ENCODE measurements at places on chromosomes 16 and 17.

DNA sequence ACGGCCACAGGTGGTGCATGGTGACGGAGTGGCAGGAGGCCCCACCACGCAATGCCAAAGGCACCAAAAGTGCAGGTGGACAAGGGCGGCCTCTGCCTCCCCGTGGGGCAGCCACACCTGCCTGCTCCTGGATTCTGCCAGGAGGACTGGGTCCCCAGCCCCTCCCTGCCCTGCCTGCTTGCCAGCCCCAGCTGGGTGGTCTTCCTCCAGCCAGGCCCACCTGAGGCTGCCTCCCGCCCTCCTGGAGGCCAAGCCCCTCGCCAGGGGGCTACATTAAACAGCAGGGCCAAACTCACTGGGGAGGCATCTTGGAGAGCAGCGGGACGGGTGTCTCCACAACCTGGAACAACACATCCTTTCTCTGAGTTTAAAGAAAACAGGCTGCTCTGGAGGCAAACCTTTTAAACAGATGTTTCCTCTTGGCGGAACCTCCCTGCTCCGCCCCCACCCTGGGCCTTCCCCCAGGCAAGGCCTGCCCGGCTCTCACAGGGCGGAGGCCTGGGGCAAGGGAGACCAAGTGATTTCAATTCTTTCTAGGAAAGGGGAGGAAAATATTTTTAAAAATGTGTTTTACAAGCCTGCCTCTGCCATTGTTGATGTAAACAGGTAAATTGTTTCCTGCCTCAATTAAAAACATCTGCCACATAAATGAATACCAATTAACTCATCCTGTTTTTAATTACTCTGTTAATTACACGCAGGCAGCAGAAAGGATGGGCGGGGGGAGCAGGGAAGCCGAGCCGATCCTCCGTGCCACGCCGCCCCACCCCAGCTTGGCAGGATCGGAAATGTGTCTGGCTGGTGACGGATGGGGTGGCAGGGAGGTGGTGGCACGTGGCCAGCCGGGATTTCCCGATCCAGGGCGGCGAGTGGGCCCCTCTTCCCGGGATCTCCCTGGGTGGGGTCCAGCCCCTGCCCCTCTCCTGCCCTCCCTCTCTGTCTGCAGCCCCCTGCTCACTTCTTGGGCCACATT is 54.4 kb upstream of the PABPN1L start:
- no peak for DNase-seq

- no peak for DNase-seq
Measured at GRCh38 chr16:2471653-2472487, 773 bp downstream of the NTN3 start.

GRCh38 chr16:78520470-78520869 is 421.0 kb downstream of the WWOX start:
- DNase-seq, result no peak

DNA sequence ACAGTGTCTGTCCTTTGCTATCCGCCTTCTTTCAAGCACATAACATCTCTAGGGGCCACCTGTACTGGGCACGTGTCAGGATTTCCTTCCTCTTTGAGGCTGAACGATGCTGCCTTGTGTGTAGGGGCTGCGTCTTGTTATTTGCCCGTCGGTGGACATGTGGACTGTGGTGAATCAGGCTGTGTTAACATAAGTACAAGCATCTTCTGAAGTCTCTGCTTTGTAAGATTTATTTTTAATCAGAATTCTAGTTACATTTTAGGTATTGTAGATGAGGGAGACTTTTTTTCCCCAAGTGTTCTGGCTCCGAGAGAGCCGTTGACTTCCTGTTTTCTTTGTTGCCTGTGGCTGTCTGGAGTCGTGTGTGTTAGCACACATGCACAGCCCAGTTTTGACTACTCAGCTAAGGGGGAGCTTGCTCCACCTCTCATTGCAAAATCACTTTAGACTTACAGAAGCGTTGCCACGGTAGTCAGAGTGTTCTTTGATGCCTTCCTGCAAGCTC is 26.1 kb downstream of the SPG7 start:
- no peak for DNase-seq

- no peak for DNase-seq
Measured at GRCh38 chr16:13557418-13557817, 362.5 kb upstream of the ERCC4 start.

DNA sequence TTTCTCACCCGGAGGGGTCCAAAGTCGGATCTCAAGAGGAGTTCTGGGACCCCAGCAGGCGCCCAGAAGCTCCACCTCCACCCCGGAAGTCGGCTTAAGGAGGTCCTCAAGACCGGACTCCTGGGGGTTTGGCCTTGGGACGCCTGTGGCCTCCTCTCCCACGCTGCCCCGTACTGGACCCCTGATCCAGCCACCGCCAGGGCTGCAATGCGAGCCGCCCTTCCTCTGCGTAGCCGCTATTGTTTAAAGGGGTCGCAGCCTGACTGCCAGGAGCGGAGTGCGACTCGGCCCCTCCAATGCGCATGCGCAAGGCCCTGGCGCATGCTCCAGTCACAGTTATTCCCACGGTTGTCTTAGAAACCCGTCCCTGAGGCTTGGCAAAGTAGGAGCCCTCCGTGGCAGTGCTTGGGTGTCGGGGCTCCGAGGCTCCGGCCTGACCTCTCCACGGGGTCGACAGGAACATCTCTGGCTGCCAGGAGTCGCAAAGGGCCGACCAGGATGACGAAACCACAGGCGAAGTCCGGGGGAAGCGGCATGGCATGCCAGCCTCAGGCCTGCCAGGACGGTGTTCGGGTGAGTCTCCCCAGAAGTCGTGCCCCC is 719.0 kb downstream of the KCNJ18 start:
- DNase-seq, result no peak

DNA sequence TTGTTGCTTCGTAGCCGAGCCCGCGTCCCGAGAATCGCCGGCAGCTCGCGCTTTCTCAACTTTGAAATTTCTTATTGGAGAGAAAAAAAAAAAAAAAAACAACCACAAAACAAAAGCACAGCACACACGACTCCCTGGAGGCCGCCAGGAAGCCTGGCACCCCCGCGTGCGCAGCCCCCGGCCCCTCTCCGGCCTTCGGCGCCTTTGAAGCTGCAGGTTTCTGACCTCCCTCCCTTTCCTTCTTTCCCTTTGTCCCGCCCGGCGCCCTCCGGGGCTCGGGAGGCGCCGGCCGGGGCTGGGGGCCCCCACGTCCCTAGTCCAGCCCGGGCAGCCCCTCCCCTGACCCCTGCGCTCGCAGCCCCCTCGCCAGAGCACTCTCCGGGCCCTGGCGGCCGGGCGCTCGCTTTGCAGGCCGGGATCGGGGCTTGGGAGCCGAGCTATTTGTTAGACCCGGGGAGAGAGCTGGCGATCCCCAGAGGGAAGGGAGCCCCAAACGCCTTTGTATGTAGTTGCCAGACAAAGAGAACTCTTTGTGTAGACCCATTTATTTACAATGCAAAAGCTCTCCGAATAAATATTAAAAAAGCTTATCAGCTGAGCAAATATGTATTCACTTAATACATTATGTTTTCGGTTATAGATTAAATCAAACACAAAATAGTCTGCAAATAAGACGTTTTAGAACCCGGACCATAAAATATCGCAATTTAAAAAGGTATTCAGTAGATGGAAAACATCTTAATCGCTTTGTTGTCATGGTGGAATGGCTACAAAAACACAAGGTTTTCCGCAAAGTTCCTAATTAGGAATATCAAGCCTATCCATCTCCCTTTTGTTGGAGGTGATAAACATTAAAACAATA is 2.3 kb downstream of the BAHCC1 start:
- DNase-seq, result no peak

DNA sequence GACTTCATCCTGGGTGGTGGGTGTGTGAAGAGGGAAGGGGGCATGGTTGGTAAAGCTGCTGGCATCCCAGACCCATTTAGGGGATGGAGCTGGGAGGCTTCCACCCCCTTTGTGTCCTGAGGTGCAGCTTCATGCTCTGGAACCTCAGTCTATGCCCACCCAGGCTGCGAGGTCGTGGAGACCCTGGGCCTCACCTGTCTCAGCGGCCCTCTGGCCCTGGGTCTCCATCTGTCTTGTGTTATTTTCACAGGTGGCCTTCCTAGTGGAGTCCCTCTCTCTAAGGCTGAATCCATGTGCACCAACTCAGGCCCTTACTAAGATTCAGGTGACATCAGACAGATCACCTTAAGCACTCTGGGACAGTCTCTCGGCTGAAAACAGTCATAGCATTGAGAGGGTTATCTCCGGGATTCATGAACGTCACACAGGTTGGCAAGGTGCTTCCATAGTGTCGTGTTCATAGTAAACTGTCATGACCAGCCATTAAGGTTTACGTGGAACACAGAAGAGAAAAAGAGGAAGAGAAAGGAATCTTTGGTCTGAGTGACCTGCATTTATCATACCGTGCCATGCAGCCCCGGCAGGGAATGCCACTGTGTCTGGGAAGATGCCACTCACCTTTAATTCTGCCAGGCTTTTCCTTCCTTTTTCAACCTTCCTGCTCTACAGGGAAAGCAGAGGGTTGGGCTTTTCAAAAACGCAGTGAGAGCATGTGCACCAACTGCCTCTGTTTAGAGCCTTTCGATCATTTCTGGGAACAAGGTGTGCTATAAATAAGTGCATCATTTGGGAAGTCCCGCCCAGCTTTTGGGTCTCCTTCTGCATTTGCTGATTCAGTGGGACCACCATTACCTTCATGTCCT is 4.5 kb upstream of the FOXL1 start:
- no peak for DNase-seq

GRCh38 chr17:76635659-76636360 is 7.7 kb downstream of the ST6GALNAC1 start:
- no peak for DNase-seq

Measured in RWPE2 (cell line).